ENCODE measurements at places on chromosomes 11 and 22.
A peak's percentile ranks its signal among the peaks of the same experiment; 100 is the strongest.

DNA sequence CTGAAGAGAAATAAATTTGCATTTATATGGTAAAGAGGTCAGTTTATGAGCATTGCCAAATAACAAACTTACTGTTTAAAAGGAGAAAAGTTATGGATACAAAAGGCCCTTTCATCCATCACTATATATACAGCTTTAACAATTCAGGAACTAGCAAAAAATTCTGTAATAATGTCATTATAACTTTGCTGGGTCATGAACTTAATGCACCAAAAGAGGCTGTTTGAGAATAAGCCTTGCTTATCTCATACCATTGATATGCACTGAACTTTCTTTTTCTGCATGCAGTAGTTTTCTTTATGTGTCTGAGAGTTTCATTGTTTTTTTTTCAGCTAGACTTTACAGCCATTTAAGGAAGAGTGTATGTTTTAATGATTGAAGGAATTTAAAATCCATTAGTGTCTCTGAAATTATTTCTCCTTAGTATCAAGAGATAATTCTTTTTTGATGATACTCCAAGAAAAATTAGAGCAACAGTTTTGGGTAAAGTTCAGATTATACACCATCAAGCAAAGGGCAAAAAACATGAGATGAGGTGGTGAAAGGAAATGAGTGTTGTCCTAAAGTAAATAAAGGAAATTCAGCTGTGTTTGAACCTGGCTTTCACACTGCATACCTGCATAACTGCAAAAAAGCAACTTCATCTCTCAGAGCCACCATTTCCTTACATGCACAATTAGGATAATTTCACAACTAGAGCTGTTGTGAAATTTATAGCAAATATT, 188.2 kb upstream of the ANO3 start:
- DNase-seq = no peak

DNA sequence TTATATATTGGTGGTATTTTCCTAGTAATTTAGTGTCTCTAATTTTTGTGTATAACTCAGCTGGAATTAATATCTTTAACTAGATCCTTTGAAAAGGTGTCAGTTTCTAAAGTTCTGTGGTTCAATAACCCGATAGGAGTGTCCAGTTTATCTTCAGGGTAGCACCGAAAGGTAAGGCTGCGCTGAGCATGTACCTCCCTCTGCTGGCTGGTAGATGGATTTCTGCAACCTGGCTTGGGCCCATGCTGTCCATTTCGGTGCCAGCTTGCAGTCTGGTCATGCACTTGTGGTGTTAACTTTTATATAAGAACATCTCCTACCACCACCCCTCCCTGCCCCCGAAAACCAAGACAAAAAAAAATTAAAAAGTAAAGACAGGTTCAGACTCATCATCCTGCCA, 24.7 kb downstream of the EXT2 start:
- no peak for DNase-seq

- DNase-seq = no peak
These were observed 31.6 kb downstream of the TTC12 start for GRCh38 chr11:113345978-113346377.

GRCh38 chr22:24816806-24817205, 10.8 kb downstream of the SGSM1 start:
- no peak for DNase-seq

GRCh38 chr22:46336119-46337078, 885 bp downstream of the TRMU start:
- no peak for DNase-seq

- DNase-seq = no peak
These were observed 544.9 kb downstream of the TBC1D22A start for GRCh38 chr22:47307326-47307725.

- DNase-seq = no peak
These were observed 53.5 kb upstream of the CCDC188 start for GRCh38 chr22:20204311-20204710.

DNA sequence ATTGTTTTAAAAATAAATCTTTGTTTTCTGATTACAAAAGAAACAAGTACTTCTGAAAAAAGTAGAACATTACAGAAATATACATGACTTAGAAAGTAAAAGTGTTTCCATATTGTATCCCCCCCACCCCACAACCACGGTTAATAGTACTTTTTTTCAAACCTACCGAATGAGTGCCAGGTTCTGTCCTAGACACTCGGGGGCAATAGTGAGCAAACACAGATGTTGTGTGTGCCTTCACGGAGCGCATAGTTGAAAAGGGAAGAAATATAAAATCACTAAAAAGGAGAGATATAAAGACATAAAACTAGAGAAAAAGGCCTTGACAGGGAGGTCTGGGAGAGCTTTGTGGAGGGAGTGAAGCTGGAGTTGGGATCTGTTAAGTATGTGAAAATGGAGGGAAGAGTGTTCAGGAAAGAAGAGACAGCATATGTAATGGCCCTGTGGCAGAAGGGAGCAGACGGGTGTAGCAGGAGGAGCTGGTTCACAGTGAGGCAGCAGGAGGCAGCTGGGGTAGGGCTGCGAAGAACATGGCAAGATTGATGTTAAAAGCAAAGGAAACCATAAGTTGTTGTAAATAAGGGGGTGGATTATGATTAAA, 42.1 kb upstream of the ALX4 start:
- no peak for DNase-seq

DNA sequence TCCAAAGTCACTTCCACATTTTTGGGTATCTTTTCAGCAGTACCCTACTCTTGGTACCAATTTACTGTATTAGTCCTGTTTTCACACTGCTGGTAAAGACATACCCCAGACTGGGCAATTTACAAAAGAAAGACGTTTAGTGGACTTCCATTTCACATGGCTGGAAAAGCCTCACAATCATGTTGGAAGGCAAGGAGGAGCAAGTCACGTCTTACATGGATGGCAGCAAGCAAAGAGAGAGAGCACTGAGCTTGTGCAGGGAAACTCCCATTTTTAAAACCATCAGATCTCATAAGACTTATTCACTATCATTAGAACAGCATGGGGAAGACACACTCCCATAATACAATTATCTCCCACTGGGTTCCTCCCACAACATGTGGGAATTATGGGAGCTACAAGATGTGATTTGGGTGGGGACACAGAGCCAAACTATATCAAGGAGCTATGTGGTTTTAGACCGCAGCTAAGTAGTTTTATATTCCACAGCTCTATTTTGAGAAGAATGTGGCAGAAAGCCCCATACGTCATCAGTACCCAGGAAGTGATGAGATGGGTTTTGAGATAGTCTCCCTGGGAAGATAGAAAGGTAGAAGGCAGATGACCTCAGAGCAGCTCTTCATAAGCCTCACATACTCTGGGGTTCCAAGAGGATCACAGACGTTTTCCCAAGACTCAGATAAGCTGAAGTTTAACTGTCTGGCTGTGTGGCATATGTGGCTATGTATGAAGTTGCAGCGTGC, 96.3 kb downstream of the APIP start:
- no peak for DNase-seq

DNA sequence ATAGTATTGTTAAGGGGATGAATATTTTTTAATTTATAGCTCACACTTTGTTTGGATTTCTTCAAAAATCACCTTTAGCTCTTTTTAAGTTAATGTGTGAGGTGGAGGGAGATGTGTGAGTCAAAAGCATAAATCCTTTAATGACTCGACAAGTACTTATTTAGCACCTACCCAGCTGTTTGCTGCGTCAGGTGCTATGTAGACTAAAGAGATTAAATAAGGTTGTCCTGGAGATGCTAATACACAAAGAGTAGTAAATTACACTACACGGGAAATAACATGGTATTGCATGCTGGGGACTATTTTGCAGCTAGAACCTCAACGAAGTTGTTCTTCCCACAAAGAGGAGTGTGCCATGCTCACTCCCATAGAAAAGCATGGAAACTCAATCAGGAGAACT, 583.3 kb upstream of the TENM4 start:
- no peak for DNase-seq

GRCh38 chr11:31986201-31986889, 104.5 kb upstream of the RCN1 start:
- no peak for DNase-seq

DNA sequence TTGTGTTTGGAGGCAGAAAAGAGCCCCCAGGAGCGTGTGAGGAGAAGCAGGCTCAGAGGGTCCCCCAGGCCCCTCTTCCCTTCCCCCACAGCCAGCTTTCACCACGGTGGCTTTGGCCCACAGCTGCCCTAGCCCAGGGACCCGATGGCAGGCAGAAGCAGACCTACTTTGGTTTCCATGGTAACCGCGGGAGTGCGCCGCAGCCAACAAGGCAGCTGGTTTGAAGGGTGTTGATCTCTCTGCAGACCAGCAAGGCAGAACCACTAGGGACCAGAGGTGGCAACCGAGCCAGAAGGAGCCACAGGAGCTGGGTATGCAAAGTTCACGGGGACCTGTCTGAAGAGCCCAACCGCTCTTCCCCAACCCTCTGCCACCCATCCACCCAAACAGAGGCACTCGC, 69.4 kb downstream of the BUD13 start:
- peak; percentile 60 for DNase-seq

DNA sequence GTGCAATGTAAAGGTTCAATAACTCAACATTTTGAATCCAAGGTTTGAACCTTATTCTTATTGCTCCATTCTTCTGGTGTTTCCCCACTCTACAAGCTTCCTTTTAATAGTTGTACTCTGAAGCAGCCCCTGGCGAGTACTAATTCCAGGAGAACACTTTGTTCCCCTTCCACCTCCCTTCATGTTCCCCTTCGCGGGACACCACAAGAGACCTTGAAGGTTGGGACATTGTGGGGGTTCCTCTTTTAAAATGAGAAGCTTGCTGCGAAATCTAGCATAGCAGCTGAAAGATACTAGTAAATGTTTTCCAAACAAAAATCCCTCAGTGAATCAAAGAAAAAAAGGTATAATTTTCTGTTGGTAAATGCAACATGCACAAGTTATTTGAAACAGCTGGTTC, 626.3 kb upstream of the LRRC4C start:
- no peak for DNase-seq

- no peak for DNase-seq
These were observed 20.8 kb downstream of the TREH start for GRCh38 chr11:118658429-118659313.

DNA sequence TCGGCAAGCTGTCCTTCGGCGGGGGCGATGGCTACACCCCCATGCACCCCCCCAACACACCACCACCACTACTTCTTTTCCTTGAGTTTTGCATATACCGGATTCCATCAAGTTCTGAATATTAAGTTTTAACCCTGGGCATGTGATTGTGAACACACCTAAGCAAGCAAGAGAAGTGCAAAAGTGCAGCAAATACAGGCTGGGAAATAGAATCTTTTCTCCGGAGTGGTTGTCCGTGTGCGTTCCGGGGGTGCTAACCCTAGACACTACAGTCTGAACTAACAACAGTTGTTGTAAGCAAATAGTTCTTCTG, 574 bp downstream of the PRSS23 start:
- no peak for DNase-seq

All from NCI-H187 (cell line).